ENCODE measurements at places on chromosomes 2 and 18.

DNA sequence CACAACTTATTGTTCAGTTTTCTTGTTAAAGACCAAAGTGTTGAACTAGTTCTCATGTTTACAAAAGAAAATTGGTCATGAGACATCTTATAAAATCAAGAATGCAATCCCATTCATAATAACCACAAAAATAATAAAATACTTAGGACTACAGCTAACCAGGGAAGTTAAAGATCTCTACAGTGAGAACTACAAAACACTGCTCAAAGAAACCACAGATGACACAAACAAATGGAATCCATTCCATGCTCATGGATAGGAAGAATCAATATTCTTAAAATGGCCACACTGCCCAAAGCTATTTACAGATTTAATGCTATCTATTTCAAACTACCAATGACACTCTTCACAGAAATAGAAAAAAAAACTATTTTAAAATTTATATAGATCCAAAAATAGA, 1354.8 kb upstream of the CDH2 start:
- no peak for DNase-seq

DNA sequence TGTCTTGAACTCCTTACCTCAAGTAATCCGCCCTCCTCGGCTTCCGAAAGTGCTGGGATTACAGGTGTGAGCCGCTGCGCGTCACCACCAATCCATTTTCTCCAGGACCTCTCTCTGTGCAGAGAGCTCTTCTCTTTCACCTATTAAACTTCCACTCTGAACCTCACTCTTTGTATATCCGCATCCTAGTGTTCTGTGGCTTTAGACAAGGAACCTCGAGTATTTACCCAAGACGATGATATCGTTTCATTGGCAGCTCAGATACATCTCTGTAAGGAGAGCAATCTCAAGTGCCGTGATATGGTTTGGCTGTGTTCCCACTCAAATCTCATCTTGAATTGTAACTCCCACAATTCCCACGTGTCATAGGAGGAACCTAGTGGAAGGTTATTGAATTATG, 15.1 kb upstream of the WDR33 start:
- no peak for DNase-seq

- no peak for DNase-seq
These were observed 459.4 kb upstream of the UBE2E3 start for GRCh38 chr2:180520921-180521581.

GRCh38 chr2:127175041-127175721, 44.9 kb downstream of the CYP27C1 start:
- no peak for DNase-seq

DNA sequence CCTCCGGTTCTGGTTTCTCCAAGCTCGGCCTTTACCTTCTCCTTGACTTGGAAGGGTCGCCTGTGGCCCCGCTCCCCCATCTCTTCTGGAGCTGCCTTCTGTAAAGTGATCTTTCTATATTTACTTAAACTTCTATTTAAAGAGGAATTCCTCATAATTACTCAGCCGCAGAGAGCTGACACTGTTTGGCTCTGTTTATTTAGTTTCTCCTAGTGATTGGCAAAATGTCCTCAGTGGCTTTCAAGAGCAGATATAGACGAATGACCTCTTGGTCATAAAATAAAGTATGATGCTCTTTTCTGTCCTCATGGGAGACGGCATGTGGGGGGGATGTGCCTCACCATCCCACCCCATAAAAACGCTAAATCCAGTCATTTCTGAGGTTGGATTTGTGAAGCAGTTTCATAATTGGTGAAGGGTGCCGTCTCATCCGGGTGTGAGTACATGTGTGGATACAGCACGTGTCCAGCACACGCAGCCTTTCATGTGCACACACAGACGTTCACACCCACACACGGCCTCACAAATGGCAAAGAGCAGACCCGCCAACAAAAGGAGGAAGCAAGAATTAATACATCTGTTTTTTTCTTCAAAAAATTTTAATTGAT, 43.4 kb upstream of the SMAD7 start:
- no peak for DNase-seq

Data from activated gamma-delta T cell treated with Interleukin-2 at 50 U/mL for 16 hours (primary cell).